Cortex of kidney (tissue), 1 donor: ENCODE measurements at places on chromosomes 6 and 20.

DNA sequence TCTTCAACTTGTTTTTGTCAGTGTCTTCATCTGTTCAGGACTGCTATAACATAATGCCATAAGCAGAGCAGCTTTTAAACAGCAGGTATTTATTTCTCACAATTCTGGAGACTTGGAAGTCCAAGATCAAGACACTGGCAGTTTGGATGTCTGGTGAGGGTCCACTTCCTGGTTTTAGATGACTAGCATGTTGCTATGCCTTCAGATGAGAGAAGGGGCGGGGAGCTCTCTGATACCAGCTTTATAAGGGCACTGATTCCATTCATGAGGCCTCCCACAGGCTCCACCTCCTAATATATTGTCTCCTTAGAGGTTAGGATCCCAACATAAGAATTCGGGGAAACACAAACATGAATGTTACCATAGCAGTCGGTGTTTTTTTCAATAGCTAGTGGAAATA is 52.9 kb downstream of the FAM83B start:
- no peak for DNase-seq

GRCh38 chr6:38270367-38270766 is 369.4 kb downstream of the BTBD9 start:
- DNase-seq = no peak

GRCh38 chr20:9397928-9398327 is 116.5 kb upstream of the LAMP5 start:
- no peak for DNase-seq

GRCh38 chr6:129790785-129791184 is 70.3 kb downstream of the TMEM244 start:
- DNase-seq = no peak

DNA sequence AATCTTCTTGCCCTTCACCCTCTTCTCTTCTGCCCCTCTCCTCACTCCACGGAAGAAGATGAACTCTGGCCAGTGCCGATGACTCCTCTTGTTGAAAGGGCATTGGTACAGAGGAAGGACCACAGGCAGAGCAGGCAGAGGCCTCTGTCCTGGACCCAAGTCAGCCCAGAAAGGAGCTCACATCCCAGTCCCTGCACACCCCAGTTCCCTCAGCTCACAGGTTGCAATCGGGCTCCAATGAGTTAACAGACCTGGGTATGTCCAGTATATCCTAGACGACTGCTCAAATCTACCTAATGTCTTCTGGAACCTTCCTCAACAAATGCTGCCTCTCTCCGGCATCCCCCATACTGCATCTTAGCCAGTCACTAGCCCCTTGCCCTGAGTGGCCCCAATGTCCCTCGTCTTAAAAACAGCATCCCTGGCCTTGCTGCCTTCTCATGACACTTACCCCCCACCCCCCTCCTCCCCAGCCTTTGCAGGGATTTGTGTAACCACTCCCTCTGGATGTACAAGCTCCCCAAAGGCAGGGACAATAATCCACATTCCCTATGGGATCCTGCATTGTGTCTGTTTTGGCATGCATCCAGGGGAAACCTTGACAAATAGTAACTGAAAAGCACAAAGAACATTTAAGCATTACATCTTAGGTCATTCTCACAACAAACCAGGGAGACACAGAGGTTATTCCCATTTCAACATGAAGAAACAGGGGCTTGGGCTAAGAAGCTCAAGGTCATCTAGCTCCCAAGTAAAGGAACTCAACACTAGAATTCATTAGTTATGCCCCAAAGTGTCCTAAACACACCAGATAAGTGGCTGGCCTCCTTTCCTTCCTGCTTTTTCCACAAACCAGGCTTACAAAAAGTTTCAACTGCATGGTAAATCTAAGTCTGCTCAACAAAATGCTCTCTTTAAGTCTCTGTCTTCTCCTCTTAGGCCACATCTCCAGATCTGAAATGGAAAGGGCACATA is 45.1 kb downstream of the TRERF1 start:
- DNase-seq = no peak

DNA sequence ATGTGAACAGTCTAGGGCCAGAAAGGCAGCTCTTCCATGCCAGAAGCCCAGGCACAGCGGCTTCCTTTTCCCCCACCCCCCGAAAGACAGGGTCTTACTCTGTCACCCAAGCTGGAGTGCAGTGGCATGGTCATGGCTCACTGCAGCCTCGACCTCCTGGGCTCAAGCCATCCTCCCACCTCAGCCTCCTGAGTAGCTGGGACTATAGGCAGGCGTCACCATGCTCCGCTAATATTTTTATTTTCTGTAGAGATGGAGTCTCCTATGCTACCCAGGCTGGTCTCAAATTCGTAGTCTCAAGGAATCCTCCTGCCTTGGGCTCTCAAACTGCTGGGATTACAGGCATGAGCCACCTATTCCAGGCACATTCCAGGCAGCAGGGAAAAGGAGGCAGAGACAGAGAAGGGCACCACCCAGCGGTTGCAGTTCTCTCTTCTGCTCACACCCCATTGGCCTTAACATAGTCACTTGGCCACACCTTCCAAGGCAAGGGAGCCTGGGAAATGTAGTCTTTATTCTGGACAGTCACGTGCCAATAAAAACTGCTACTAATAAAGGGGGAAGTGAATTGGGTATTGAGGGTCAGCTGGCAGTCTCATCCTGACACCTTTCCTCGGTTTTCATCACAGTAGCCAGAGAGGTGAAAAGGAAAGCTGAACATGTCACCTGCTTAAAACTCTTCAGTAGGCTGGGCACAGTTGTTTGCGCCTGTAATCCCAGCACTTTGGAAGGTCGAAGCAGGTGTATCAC is 205.9 kb downstream of the ZMYND8 start:
- DNase-seq = no peak

DNA sequence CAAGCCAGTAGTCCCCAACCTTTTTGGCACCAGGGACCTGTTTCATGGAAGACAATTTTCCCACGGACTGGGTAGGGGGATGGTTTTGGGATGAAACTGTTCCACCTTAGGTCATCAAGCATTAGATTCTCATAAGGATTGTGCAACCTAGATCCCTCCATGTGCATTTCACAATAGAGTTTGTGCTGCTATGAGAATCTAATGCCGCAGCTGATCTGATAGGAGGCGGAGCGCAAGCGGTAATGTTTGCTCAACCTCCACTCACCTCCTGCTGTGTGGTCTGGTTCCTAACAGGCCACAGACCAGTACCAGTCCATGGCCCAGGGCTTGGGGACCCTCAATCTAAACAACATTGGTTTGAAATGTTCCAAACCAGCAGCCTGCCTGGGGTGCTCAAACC is 137.0 kb upstream of the STXBP5 start:
- no peak for DNase-seq
